ENCODE measurements at places on chromosomes 7 and 10.

DNA sequence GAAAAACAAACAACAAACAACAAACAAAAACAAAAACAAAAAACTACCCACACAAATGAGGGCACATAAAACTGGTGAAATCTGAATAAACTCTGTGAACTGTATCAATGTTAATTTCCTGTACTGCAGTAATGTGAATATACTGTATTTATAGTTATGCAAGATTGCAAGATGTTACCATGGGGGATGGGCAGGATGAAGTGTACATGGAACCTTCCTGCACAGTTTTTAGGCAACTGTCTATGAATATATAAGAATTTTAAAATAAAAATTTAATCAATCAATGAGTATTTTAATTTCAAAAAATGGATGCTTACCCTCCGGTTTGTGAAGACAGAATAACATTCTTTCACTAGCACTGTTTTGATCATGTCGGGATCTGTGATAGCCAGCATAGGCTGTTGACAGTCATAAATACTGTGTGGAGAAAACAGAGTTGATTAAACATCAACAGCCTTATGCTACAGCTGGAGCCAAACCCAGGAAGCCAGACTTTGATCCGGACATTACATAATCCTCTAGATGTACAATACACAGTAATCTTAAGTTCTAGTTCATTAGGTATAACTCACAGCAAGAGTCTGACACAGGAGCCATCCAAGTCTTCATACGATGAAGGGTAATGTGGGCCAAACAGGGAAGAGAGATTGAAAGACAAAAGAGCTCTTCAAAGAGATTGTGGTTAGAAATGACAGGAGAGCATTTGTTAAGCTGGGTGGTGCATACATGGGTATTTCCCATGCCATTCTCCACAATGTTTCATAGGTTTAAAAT lies 14.8 kb downstream of the CYP3A7 start:
- DNase-seq: no peak

GRCh38 chr7:149564340-149565095 lies 66.9 kb upstream of the ZNF746 start:
- DNase-seq: no peak

GRCh38 chr10:24866604-24867583 lies 85.5 kb downstream of the PRTFDC1 start:
- no peak for DNase-seq

DNA sequence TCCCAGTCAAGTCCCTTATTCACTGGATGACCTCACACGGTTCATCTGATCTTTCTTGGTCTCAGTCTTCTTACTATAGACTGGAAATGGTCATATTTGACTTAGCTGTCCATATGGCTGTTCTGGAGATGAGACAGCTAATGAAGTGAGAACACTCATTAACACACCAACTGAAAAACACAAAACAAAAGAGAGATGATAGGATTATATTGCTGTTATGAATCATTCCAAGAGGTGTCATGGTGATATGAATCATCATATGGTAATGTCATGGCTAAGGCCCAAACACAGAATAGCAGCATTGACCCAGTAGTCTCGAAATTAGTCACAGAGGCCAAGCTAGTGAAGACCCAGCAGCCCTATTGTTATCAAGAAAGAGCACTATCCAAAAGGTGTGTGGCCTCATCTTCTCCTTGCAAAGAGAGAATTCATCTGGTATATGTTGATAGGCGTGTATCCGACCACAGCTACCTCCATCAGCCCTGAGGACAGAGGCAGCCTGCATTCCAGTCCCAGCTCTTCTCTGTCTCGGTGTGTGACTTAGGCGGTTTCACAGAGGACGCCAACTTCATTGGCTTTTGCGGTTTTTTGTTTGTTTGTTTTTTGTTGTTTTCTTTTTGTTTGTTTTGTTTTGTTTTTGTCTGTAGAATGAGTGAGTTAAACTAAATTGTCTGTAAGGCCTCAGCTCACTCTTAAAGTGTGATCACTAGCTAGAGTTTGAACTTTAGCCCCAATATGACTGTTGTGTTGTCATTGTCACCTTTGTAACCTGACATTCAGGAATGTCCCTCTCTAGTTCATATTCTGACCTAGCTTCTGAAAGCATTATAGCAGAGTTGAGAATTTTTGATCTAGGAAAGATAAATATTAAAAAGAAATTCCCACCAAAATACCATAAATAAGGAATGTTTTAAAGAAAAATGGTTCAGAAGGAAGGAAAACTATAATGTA lies 97.4 kb upstream of the PDCD4 start:
- peak; percentile 26 for DNase-seq

DNA sequence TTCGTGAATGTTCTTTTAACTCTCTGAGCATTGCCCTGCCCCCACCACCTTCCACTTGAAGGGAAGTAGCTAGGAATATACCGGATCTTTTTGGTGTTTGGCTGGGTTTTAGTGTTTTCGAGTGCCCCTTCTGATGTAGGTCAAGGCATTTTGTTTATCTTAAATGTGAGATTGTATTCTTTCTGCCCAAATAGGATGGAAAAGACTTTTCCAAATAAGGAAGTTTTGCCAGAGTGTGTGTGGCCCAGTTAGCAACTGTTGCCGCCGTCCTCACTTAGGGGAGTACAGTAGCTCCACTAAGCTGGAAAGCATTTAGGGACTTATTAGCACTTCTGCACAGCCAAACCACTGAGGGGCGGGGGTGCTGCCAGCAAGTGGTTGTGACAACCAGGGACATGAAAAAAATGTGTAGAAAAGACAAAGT lies 29.8 kb upstream of the VCL start:
- DNase-seq: no peak

- DNase-seq: no peak
Observed at GRCh38 chr7:51356849-51357516, 40.4 kb upstream of the COBL start.

GRCh38 chr7:80603940-80604339 lies 34.5 kb upstream of the CD36 start:
- no peak for DNase-seq

DNA sequence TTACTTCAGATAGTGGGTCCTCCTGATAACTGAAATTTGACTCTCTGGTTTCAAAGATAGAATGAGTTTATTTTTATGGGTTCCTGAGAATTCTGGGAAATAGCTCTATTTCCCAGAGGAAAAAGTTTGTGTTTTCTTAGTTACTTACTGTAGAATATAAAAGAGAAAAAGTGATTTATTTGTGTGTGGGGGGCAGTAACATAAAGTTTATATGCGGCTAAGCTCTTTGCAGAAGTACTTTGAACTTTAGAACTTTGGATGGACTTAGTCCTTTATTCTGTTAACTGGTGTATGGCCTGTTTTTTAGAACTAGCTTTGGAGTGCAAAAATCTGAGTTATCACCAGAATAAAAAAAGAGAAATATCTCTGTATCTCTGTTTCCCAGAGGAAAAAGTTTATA lies 157.1 kb downstream of the BBS9 start:
- DNase-seq: no peak

- DNase-seq: no peak
Observed at GRCh38 chr10:69703766-69704630, 74.0 kb downstream of the FAM241B start.

DNA sequence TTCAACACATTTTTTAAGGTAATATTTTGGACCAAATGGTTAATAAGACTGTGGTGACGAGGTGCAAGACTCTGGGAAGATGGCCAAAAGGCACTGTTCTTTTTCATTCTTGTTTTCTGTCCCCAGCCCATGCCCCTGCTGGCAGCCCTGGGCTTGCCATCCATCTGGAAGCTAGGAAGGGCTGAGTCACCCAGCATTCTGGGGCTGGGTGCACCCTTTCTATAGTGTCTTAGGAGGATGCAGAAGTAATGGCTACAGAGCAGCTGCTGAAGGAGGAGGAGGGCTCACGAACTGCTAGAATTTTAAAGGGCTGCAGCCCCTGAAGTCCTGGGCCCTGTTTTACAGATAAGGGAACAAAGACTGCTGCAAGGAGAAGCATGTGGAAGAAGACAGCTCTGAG lies 42.8 kb upstream of the ZNF32 start:
- DNase-seq: no peak

DNA sequence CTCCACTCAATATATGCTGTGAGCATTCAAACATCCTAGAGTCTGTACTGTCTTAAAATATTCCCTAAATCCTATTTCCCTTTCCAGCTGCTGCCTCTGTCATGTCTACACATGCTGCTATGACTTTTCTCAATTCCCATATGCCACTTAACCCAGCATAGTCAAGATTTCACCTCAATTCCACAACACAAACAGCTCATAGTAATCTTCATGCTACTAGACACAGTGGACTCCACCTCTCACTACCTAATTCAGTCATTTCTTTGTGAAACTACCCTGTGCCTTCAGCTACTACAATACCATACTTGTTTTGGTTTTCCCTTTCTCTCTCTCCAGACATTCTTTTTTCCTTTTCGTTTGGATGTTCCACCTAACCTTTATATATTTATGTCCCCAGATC lies 45.5 kb downstream of the GSAP start:
- DNase-seq: no peak

GRCh38 chr7:128131731-128132130 lies 100.5 kb upstream of the LRRC4 start:
- no peak for DNase-seq

All from CD4-positive, alpha-beta T cell treated with Interleukin-17A for 4 hours (primary cell).